ENCODE measurements at places on chromosomes 6 and 20. TPM values are rescaled to one million over a fixed set of nuclear protein-coding genes. Genes with fewer than 3 reads are reported as not detected.

GRCh38 chr6:169591616-169592015, 110.2 kb downstream of the WDR27 start:
- DNase-seq = no peak

DNA sequence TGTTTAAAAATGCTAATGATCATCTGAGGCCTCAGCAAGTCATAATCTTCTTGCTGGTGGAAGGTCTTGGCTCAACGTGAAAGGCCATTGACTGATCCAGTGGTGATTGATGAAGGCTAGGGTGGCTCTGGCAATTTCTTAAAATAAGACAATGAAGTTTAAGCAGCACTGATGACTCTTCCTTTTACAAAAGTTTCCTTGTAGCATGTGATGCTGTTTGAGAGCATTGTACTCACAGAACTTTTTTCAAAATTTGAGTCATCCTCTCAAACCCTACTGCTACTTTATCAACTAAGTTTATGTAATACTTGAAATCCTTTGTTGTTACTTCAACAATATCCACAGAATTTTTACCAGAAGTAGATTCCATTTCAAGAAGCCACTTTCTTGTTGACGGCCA, 382.3 kb downstream of the ESR1 start:
- no peak for DNase-seq

- no peak for DNase-seq
These were observed 122.0 kb upstream of the HDAC2 start for GRCh38 chr6:114092943-114093342.

- no peak for DNase-seq
These were observed 862.3 kb upstream of the CITED2 start for GRCh38 chr6:140236732-140237131.

GRCh38 chr6:152984513-152984872, 1.7 kb upstream of the FBXO5 start:
- no peak for DNase-seq

- no peak for DNase-seq
These were observed 165.1 kb downstream of the LMBRD1 start for GRCh38 chr6:69631552-69632346.

- DNase-seq = no peak
These were observed 185.1 kb upstream of the SULF2 start for GRCh38 chr20:47970282-47970903.

LY6G5C gene
- polyA plus RNA-seq = 2.4 TPM

RNF39 gene
- 1.7 TPM for polyA plus RNA-seq

HSD17B8 gene
- polyA plus RNA-seq = 29.1 TPM

SCRT2 gene
- polyA plus RNA-seq = 0.10 TPM

REM1 gene
- polyA plus RNA-seq = 0.67 TPM

OPN5 gene
- polyA plus RNA-seq = 0.58 TPM

All from right renal cortex interstitium (tissue), 3 donors.